ENCODE measurements at places on chromosomes 16 and 17. TPM values are rescaled to one million over a fixed set of nuclear protein-coding genes. Genes with fewer than 3 reads are reported as not detected.
A peak's percentile ranks its signal among the peaks of the same experiment; 100 is the strongest.

GRCh38 chr16:85192238-85193114, 80.2 kb upstream of the CIBAR2 start:
- no peak for DNase-seq

GRCh38 chr17:1620486-1620885, 8.1 kb downstream of the SLC43A2 start:
- no peak for DNase-seq

DNA sequence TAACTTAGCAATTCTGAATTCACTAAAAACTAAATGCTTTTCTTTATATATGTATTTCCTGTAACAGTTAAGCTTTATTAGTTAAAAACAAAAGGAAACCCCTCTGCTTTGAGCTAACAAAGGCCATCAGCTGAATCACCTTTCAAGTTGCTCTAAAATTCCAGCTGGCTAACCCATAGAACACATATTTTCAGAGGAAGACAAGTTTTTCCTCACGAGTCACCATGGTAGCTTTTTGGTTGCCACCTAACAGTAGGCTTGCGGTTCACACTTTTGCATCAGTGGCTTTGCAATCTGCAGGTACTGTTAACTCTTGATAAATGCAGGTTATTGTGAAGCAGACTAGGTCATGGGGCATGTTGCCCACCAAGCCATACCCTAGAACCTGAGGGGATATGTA, 57.6 kb upstream of the IRX5 start:
- DNase-seq = no peak

- DNase-seq = no peak
Measured at GRCh38 chr17:83182620-83183101, 103.3 kb downstream of the METRNL start.

DNA sequence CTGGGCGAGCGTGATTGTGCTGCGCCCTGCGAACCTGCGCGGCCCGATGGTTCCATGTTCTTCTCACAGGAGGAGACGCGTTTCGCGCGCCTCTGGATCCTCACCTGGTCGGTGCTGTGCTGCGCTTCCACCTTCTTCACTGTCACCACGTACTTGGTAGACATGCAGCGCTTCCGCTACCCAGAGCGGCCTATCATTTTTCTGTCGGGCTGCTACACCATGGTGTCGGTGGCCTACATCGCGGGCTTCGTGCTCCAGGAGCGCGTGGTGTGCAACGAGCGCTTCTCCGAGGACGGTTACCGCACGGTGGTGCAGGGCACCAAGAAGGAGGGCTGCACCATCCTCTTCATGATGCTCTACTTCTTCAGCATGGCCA, 1.0 kb downstream of the FZD2 start:
- no peak for DNase-seq

- no peak for DNase-seq
Measured at GRCh38 chr17:27990100-27990499, 52.4 kb upstream of the NLK start.

- DNase-seq = peak; percentile 67
Measured at GRCh38 chr16:85086347-85087291, 25.7 kb downstream of the CIBAR2 start.

GRCh38 chr17:82931699-82932517, 92.1 kb upstream of the ZNF750 start:
- no peak for DNase-seq

- no peak for DNase-seq
Measured at GRCh38 chr16:69188716-69189115, 1.8 kb downstream of the SNTB2 start.

GRCh38 chr17:77608431-77608830, 350.1 kb upstream of the TNRC6C start:
- no peak for DNase-seq

GRCh38 chr17:67020293-67020766, 24.0 kb upstream of the CACNG1 start:
- DNase-seq = no peak

DNA sequence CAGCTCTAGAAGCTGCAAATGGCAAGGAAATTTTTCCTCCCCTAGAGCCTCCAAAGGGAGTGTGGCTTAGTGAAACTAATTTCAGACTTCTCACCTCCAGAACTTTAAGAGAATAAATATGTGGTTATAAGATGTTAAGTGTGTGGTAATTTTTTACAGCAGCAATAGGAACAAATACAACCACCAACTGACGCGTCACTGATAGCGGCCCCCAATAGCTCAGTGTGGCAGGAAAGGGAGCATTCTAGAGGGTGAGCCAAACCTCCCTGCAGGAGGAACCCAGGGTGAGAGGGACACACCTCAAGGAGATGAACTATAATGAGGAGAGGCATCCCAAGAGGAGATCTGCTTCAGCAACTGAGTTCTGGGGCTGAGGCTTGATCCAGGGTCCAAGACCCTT, 4.0 kb downstream of the CCL4 start:
- no peak for DNase-seq

- DNase-seq = no peak
Measured at GRCh38 chr16:67506468-67506867, 22.2 kb upstream of the RIPOR1 start.

GRCh38 chr17:71472809-71473789, 647.7 kb upstream of the SOX9 start:
- peak; percentile 0 for DNase-seq

GRCh38 chr16:35188288-35189155, 1729.1 kb downstream of the TP53TG3F start:
- DNase-seq = no peak

GRCh38 chr16:8679151-8679550, 4.7 kb downstream of the ABAT start:
- DNase-seq = no peak

GRCh38 chr16:23245268-23245667, 56.8 kb upstream of the SCNN1B start:
- DNase-seq = no peak

GRCh38 chr17:2024572-2025219, 438 bp downstream of the RTN4RL1 start:
- DNase-seq = no peak

GRCh38 chr17:74742153-74742515, 5.1 kb downstream of the RAB37 start:
- no peak for DNase-seq

GRCh38 chr16:49866595-49867071, 10.7 kb upstream of the ZNF423 start:
- DNase-seq = no peak

Gene KREMEN2
- total RNA-seq = not detected

Gene COG1
- total RNA-seq = 15.1 TPM

Gene PRKCA
- total RNA-seq = 3.6 TPM

Gene WNT3
- total RNA-seq = 0.76 TPM

Gene PTX4
- under 0.01 TPM for total RNA-seq

Gene PYY
- not detected for total RNA-seq

Gene ZNF48
- total RNA-seq = 11.4 TPM

Gene MPDU1
- total RNA-seq = 70.0 TPM

Gene TBC1D3I
- total RNA-seq = under 0.01 TPM

Data from dermis microvascular lymphatic vessel endothelial cell (primary cell).